ENCODE measurements at places on chromosomes 2 and 18.
A peak's percentile ranks its signal among the peaks of the same experiment; 100 is the strongest.

DNA sequence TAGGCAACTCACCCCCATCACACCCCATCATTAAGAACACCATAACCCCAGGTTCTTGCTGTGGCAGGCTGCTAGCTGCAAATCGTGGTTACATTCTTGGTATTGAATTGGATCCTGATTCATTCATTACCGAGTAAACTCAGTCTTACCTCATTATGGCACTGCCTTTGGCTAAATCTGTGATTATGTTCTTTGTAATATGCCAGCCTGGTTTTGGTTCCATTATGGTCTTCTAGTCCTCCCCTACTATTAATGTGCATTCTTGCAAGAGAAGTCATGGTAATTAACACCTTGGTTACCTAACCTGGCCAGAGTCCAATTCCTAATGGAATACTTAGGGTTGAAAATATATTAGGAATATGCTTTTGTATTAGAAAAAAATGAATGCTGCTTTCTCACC, 258.9 kb upstream of the APCDD1 start:
- no peak for DNase-seq

DNA sequence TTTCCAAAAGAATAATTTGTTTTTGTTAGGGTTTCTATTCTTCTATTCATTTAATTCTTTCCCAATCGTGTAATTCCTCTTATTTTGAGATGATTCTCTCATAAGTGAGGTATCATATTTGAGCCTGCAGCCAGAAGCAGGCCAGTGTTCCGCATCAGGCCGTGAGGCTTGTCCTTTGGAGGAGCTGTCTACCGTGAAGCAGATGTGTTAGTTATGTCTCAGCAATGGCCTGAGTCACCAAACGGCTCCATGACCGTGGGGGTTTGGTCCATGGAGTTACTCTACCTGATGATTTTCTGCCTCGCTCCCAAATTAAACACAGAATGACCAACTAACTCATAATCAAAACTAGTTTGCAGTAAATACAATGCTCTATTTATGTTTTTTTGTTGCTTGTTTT, 64.2 kb upstream of the TMEM87B start:
- no peak for DNase-seq

DNA sequence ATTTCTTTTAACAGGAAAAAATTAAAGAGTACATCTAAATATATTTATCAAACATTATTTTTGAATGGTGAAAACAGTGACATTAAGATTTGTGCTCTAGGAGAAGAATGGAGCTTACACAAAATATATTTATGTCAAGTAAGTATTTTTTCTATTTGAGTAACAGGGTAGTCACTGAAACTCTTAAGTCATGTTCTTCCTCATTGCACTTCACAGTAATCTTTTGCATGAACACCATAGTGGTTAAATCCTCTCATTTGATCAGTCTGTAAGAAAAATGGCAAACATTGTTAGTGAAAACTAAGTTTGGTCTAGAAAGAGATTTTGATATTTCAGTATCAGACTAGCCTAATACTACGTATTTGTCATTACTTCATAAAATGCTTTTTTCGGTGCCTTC, 8.1 kb downstream of the GMCL1 start:
- no peak for DNase-seq

GRCh38 chr2:183408562-183408961, 284.3 kb downstream of the NUP35 start:
- DNase-seq = peak; percentile 8

DNA sequence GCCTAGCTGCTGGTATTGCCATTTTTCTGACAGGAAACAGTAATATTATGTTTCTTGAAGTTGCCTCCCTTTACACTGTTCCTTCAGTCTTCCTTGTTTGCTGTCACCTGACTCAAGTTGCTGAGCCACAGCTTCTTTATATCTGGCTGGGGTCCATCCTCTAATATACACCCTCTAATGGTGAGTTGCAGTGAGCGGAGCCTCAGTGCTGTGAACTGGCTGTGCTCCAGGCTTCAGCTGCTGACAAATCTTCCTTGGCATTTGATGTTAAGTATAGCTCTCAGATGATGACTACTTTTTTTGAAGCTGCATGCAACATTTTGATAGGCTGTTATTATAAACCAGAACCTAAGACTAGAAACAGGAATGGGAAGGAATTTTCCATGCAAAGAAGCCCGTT, 366.7 kb downstream of the NUP35 start:
- no peak for DNase-seq

- peak; percentile 83 for DNase-seq
These were observed at the start of gene THUMPD2 for GRCh38 chr2:39778775-39779340. Gene THUMPD2, minus strand, starts transcription at chr2:39779258. Its CDS starts 19 bp downstream, at chr2:39779239.

DNA sequence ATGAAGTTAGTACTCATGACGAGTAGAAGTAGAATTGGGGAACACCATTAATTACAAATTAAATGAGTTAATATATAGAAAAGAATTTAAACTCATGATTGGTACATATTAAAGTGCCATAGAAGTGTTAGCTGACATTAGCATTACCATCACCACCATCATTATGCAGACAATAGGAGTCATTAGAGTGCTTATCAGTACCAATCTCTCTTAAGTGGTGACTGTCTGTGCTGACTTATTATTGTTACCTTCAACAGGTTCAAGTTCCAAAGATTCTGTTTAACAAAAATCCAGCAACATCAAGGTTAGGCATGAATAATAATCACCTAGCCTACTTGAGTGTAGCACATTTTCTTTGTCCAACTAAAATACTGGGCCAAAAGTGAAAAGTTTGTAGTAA, 108.8 kb upstream of the MAPRE2 start:
- no peak for DNase-seq

Measured in ELF-1 (cell line).